ENCODE measurements at places on chromosomes 7 and 10.

DNA sequence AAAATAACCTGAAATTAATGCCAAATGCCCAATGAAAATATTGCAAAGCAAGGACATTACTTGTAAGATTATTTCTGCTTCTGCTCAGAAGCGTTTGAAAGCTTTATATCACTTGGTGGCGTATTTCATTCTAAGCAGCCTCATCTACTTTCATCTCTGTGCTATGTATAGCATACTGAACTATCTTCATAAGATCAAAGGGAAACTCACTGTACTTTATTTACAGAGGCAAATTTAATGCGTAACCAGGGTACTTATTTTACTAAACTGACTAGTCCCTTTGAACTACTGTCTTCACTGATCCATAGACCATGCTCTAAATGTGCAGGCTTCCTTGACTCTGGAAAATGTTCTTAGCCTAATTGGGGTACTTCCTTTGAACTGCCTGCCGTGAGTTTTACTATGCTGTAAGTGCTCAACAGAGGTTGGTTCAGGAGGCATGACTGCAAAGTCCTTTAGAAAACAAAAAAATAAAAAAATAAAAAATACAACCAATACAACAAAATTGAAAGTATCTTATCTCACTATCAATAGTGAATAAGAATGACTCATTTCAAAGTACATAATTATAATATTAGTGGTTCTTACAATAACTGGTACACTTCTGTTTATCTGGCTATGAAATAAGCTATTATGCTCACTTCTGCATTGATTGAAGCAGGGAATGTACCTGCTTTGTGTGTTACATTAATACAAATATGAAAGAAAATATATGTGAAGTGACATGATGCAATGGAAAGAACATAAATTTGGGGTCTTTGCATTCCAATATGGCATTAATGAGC lies 41.0 kb upstream of the TSPAN12 start:
- DNase-seq = no peak

GRCh38 chr7:135320268-135320667 lies 86.6 kb downstream of the STRA8 start:
- no peak for DNase-seq

DNA sequence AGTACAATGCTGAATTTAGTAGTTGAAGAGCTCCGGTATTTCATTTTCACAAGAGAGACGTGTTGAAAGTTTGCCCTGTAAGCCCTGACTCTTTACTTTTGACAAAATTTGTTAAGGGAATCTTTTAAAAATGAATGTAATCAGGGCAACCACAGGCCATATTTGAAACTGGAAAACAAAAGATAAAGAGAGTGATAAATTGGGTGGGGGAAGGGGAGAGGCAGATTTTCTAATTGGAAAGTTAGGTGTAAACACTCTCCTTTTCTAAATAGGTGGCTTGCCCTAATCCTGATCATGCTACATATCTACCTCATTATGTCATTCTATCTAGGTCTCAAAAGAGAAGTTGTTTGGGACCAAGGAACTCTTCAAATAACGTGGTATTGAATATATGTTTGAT lies 90.7 kb downstream of the CABCOCO1 start:
- DNase-seq = no peak

DNA sequence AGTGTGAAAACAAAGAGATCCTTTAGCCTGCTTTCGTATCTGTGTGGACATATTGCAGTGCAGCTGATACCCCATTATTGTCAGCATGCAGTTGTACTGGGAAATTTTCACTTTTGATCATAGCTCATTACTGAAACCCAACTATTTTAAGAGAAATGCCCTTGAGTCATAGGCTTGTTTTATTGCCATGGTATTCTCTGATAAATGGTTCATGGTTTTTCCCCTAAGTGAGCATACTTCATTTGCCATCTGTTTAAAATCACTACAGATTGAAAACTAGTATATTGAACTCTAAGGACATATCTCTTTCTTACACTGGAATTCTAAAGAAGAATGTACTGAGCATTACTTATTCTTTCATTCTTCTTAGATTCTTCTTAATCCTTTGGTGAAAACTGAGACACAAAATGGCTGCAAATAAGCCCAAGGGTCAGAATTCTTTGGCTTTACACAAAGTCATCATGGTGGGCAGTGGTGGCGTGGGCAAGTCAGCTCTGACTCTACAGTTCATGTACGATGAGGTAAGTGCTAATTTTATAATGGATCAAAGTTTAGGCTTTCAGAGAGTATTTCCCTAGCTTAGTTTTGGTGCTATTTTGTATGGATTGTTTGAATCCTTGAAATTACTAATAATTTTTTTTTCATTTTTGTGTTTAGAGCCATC lies 63.0 kb downstream of the RALA start:
- no peak for DNase-seq

GRCh38 chr7:31466036-31466435 lies 47.9 kb upstream of the ITPRID1 start:
- DNase-seq = no peak

- no peak for DNase-seq
Observed at GRCh38 chr10:11014671-11015445, 2.8 kb upstream of the CELF2 start.

DNA sequence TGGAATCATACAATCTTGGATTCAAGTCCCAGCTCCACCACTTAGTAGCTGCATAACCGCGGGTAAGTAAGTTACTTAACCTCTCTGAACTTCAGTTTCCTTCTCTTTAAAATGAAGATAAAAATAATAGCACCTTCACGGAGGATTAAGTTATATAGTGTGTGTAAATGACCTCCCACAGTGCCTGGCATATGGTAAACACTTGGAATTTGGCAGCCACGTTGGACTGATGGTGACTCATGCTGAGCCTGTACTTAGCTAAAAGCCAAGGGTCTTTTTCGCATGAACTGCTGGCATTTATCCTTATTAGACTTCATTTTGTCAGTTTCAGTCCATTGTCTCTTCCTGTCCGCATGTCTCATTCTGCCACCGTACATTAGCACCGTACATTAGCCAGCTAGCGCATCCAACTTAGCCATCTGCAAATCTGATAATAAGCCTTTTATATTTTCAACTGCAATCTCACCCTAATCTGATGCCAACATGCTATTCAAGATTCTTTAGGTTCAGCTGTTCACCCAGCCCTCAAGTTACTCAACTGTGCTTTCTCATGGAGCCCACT lies 11.2 kb downstream of the SLC13A4 start:
- DNase-seq = no peak

- DNase-seq = no peak
Observed at GRCh38 chr10:130470286-130470685, 334.1 kb downstream of the GLRX3 start.

DNA sequence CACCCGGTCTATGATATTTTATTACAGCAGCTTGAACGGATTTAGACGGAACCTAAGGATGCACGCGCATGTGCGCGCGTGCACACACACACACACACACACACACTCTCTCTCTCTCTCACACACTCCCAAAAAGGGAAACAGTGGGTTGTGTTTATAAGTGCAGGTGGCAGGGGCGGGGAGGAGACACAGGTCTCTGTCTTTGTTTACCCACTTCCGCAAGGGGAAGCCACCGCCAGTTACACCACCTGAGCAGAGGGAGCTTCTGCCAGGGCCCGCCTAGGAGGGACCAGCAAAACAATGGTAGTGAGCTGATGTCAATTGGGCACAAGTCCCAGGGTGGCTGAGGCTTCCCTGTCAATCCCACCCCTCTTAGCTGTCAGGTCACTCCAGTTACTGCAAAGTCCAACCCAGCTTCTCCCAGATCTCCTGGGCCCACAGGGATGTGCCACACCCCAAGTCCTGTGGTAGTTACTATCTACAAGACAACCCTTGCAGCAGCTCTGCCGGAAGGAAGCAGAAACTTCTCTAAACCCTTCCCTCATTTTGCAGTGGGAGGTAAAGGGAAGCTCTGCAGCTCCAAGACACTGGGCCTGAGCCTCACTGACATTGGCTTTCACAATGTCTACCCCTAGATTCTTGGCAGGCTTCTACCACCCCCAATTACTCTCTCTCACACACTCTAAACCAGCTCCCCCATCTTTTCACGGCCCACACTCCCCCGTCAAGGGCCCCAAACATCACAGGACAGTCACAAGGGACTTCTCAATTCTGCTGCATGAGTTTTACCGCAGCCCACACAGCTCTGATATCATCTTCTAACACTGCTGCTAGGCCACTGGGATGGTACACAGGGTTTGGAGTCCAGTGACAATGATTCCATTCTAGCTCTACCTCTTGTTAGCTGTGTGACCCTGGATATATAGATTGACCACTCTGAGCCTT lies 17.6 kb downstream of the ANXA11 start:
- peak; percentile 91 for DNase-seq

- DNase-seq = no peak
Observed at GRCh38 chr7:28490831-28491230, 78.5 kb downstream of the CREB5 start.

DNA sequence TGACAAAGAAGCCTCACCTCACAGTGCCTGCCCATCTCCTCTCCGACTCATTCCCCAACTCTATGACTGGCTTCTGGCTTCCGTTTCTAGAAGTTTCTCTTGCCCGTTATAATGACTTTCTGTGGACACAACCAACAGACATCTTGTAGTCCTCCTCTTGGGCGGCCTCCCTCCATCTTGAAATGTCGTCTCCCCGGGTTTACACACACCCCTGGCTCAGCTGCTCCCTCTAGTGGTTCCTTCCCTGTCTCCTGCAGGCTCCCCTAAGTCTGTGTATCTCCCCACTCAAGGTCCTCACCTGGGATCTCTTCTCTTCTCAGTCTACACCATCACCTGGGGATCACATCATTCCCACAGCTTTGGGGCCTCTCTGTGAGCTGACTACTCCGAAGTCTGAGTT lies 123.4 kb upstream of the NEBL start:
- DNase-seq = peak; percentile 23

DNA sequence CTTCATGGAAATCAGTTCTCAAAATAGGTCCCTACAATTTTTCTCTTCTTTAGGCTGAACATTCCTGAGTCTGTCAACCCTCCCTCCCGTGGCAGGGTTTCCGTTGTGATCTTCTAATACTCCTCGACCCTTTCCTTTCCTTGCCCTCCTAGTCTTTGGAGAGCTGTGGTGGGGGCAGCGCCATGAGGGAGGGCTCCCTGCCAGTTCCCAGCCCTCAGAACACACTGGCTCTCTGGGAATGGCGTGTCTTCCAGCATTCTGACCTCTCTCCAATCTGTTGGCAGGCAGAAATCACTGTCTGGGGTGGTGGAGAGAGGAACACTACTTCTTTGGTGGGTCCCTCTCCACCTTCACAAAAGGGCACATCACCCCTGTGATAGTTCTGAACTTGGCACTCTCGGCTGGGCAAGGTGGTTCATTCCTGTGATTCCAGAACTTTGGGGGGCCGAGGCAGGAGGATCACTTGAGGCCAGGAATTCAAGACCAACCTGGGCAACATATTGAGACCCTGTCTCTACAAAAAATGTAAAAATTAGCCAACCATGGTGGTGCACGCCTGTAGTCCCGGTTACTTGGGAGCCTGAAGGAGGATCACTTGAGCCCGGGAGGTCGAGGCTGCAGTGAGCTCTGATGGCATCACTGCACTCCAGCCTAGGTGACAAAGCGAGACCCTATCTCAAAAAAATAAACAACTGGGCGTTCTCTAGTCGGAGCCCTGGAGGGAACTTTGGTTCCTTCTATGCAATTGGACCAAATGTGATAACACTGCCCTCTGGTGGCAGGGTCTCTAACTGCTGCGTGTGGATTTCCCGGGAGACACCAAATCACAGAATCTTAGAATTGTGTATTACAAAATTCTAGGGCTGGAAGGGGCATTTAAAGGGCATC lies 13.1 kb upstream of the ARPC1A start:
- DNase-seq = peak; percentile 81

GRCh38 chr10:47358457-47358856 lies 10.3 kb downstream of the RBP3 start:
- DNase-seq = no peak

DNA sequence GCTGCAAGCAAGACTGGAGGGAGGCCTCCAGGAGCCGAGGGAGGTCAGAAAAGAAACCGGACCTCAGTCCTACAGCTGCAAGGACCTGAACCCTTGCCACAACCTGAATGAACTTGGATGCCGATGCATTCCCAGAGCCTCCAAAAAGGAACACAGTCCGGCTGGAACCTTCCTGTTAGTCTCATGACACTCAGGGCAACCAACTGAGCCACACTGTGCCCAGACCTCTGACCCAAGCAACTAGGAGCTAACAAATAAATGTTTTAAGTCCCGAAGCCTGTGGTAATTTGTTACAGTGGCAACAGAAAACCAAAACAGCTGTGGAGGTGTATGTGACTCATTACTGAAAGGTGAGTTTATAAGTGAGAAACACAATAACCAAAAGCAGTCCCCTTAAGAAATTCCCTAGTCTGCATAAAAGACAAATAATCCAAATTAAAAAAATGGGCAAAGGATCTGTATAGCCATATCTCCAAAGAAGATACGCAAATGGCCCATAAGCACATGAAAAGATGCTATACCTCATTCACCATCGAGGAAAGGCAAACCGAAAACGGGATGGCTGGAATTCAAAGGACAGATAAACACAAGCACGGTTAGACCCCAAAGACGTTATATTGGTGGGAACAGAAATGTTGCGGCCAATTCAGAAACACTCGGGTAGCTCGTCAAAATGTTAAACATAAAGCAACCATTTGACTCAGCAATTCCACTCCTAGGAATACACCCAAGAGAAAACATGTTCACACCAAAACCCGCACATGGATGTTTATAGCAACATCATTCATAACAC lies 24.8 kb downstream of the GNA12 start:
- no peak for DNase-seq

GRCh38 chr7:31122649-31123058 lies 70.5 kb downstream of the ADCYAP1R1 start:
- DNase-seq = peak; percentile 63

- no peak for DNase-seq
Observed at GRCh38 chr10:126373972-126374371, 14.3 kb downstream of the ADAM12 start.

- DNase-seq = no peak
Observed at GRCh38 chr7:50359258-50359994, 54.9 kb downstream of the IKZF1 start.
